Activated CD4-positive, alpha-beta memory T cell treated with anti-CD3 and anti-CD28 coated beads, Interleukin-2, amount 10 ng/mL, durations not matched to agents 7 days and 5 days (primary cell): ENCODE measurements at places on chromosomes 1 and 21.

DNA sequence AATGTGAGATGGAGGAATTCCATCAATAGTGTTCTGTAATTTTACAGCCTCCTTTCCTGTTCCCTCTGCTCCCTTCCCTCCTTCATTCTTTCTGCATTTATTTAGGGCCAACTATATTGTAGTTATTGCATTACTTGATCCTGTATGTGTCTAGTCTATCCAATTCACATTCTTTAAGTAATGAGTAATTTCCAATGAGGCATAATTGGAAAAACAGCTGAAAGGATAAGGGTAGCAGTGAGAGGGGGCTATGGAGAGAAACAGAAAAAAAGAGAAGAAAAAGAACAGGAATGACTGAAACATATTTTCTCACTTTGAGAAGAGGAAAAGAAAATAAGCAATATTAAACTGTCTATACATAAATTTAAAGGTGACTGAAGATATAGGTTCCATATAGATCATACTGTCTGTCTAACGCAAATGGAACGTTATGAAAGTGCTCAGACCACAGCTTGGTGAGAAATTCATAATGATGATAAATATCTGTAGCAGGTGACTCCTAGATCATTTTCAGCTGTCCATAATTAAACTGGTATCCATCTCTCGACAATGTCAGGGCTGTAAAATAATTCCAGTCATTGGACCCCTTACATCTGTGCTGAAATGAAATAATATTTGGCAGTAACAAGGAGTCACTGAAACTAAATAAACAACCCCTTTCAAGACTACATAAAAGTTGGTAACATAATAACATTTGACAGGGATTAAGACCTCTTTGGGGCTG, 61.8 kb downstream of the SPAG17 start:
- H3K4me1 ChIP-seq = no peaks in the 10 kb centered on the region
- no peak overlapping the region for H3K27ac ChIP-seq
- no peak overlapping the region for H3K4me3 ChIP-seq
- DNase-seq = no peak
- H3K36me3 ChIP-seq = no peaks in the 10 kb centered on the region

DNA sequence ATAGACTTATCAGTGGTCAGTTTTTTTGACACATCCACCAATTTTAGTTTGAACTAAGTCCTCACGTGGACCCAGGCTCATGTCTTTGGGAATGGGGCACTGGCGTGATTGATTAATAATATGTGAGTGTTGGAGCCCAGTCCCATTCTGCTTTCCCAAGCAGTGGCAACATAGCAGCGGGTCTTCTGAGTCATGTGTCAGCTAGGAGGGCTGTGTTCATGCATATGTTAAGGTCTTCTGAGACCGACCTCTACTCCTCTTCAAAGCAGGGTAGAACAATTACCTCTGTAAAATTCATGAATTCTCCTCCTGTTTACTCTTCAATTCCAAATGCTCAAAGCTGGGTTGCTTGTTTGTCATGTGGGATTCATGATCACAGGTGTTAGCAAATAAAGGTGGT, 291.3 kb downstream of the CAMTA1 start:
- H3K36me3 ChIP-seq = no peaks in the 10 kb centered on the region
- DNase-seq = no peak
- peaks cover 3% of the 10 kb centered on the region for H3K27me3 ChIP-seq
- H3K27ac ChIP-seq = no peak overlapping the region

GRCh38 chr1:54970901-54971300, 9.5 kb upstream of the TMEM61 start:
- H3K27me3 ChIP-seq = peaks cover 35% of the 10 kb centered on the region
- no peak overlapping the region for H3K4me3 ChIP-seq
- no peak overlapping the region for H3K27ac ChIP-seq
- peaks cover 17% of the 10 kb centered on the region for H3K4me1 ChIP-seq

- no peaks in the 10 kb centered on the region for H3K4me1 ChIP-seq
- H3K36me3 ChIP-seq = no peaks in the 10 kb centered on the region
- no peak overlapping the region for H3K4me3 ChIP-seq
- no peak overlapping the region for H3K27ac ChIP-seq
These were observed 19.4 kb upstream of the TTC4 start for GRCh38 chr1:54696262-54696661.

DNA sequence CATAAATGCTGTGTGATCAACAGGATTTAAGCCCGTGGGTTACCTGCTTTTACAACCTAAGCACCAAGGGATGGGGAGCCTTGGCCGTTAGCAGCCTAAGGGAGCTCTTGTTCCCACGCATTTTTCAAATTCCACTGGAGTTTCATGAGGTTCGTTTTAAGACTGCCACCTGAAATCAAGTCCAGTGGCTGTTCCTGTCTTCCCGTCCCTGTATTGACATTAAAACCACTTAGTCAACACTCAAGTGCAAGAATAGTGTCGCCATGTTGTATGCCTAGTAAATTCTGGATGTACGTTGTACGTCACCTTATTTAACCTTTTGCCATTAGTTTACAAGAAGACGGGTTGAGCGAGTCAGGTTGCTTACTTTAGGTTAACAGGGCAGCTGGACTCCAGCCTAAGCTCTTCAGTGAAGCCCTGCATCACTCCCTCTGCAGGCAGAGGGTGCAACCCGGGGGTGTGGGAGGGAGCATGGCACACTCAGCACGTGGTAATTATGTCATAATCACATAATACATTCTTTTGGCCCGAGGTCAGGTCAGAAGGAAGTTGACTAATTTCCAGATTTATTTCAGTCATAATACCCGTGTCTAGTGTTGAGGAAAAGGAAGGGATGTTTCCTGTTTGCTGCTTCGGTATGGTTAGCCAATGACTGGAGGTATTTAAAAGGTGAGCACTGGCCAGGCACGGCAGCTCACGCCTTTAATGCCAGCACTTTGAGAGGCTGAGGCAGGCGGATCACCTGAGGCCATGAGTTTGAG, 42.5 kb downstream of the CNST start:
- peak overlapping the region; percentile 16 for H3K27ac ChIP-seq
- no peak for DNase-seq
- H3K4me3 ChIP-seq = no peak overlapping the region
- H3K27me3 ChIP-seq = no peaks in the 10 kb centered on the region

DNA sequence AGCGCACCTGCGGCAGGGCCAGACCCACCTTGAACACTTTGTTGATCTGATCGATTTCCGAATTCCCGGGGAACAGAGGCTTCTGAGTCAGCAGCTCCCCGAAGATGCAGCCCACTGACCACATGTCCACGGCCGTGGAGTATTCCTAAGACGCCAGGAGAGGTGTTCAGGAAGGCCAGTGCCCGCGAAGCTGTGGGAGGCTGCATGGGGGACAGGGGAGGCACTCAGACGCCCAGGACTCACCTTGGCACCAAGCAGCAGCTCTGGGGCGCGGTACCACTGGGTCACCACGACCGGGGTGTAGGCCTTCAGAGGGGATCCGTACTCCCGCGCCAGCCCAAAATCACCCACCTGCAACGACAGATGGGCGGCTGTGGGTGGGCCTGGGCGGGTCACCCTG, 11.2 kb upstream of the SLC35E2B start:
- DNase-seq = peak; percentile 10
- H3K27me3 ChIP-seq = peaks cover 2% of the 10 kb centered on the region
- no peak overlapping the region for H3K27ac ChIP-seq
- H3K36me3 ChIP-seq = peaks cover 4% of the 10 kb centered on the region
- no peaks in the 10 kb centered on the region for H3K4me1 ChIP-seq

DNA sequence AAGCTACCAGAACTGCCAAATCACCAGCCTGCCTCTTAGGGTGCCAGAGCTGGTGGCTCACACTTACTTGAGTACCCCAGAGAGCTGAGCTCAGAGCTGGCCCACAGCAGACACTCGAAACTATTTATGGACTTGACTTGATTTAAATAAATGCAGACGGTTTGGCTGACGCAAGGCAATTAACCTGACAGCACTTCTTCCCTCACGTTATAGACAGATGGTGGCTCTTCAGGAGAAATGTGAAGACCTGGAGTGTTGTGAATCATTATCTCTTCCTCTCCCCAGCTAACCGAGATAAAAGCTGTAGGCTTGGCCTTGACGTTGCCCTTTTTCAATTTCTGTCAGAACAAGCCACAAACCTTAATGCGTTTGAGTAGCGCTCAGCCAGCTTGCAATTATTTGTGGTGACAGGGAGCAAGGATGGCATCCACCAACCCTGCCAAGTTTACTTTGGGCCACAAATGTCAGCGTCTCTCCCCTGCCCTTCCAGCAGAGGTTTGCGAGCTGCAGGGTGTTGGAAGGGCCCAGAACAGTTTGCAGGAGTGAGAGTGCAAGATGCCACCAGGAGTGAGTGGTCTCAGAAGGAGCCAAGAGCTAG, 34.0 kb upstream of the BCAR3 start:
- no peak overlapping the region for H3K4me3 ChIP-seq
- peak; percentile 55 for DNase-seq
- H3K27me3 ChIP-seq = peaks cover 5% of the 10 kb centered on the region
- peaks cover 16% of the 10 kb centered on the region for H3K36me3 ChIP-seq
- H3K4me1 ChIP-seq = peaks cover 66% of the 10 kb centered on the region

- peak; percentile 36 for DNase-seq
- no peaks in the 10 kb centered on the region for H3K4me1 ChIP-seq
- no peak overlapping the region for H3K4me3 ChIP-seq
- no peaks in the 10 kb centered on the region for H3K36me3 ChIP-seq
- no peak overlapping the region for H3K27ac ChIP-seq
- H3K27me3 ChIP-seq = peaks cover 14% of the 10 kb centered on the region
These were observed 257.2 kb downstream of the MRPL39 start for GRCh38 chr21:25350056-25350455.

GRCh38 chr1:35797380-35797779, 10.4 kb upstream of the AGO4 start:
- DNase-seq = no peak
- no peaks in the 10 kb centered on the region for H3K4me1 ChIP-seq
- no peak overlapping the region for H3K4me3 ChIP-seq
- H3K27me3 ChIP-seq = peaks cover 1% of the 10 kb centered on the region

- H3K4me1 ChIP-seq = no peaks in the 10 kb centered on the region
- H3K36me3 ChIP-seq = no peaks in the 10 kb centered on the region
- no peak for DNase-seq
- H3K27ac ChIP-seq = no peak overlapping the region
- H3K27me3 ChIP-seq = no peaks in the 10 kb centered on the region
These were observed 215.3 kb downstream of the BRINP2 start for GRCh38 chr1:177385760-177386698.

GRCh38 chr1:229894532-229894931, 172.5 kb upstream of the GALNT2 start:
- H3K4me3 ChIP-seq = no peak overlapping the region
- no peaks in the 10 kb centered on the region for H3K4me1 ChIP-seq
- no peak for DNase-seq

- H3K4me1 ChIP-seq = no peaks in the 10 kb centered on the region
- no peak overlapping the region for H3K4me3 ChIP-seq
- no peak overlapping the region for H3K27ac ChIP-seq
- DNase-seq = no peak
These were observed 41.0 kb upstream of the SEC16B start for GRCh38 chr1:178010674-178011464.
